ENCODE measurements at places on chromosomes 7 and 10.

DNA sequence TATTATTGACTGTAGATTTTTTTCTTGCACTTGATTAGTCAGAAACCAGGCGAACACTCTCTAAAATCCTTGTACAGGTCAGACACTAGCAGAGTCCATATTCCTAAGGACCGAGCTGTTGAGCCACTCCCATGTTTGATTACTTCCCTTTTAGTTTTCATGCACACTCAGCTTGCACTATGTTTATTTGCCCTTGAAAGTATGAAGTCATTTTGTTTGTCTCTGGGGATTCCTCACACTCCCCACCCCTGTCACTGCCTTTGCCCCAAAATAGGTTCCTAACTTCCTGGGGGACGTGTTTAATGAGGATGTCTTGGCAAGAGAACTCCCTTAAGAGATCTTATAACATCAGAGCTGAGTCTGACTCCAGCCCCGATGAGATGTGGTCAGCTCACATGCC, 182.1 kb downstream of the EVX1 start:
- no peak for DNase-seq

DNA sequence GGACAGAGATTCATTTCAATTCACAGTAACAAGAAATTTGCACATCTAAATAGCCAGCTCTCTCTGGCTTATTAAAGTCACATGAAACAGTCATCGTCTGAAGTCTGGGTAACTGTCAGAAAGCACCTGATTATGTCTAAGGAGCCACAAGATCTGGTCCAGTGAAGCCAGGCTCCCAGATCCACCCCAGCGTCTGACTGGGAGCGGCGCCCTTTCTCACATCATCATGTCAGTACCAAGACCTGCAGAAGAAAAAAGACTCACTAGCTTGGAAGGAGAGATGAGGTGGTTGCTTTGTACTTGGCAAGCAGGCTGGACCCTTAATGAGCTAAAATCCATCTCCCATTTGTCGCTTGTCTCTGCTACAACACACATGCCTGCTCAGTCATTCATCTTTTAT, 58.4 kb downstream of the VOPP1 start:
- no peak for DNase-seq

DNA sequence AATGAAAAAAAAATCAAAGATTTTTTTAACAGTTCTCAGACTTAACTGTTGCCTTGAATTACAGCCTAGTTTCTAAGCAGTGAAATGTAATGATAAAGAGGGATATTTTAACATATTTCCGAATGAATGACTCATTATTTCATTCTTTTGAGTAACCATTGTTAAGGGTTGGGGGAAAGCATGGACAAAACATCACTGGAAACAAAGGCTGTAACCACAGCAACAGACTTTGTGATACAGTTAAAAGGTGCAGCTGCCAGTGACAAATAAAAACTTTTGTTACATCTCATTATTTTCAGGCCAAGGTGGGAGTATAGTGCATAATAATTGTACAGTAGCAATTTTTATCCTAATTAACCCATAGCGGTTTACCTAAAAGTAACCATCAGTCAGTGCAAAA, 172.6 kb downstream of the LRRTM3 start:
- DNase-seq = no peak

DNA sequence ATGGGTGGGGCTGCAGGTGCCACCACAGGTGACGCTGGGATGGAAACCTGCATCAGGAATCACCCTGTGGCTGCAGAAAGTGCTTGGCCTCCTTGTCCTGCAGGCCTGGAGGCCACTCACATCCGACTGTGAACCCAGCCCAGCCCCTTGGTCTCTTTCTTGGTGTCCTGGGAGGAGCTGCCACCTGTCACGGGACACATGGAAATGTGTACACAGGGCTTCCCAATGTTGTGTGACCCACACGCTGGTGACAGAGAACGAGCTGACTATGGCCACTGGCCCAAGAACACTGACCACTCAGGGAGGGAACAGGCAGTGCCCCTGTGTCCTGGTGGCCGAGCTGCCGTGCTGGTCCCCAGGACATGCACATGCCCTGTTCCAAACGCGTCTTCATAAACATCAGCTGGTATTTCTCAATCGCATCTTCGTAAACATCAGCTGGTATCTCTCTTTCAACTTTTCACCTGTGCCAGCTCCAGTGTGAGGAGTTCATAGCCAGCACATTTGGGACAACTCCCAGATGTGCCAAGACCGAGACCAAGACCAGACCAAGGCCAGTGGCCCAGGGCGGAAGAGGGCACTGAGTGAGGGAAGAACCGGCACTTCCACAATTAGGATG, 57.9 kb upstream of the INPP5A start:
- DNase-seq = no peak

DNA sequence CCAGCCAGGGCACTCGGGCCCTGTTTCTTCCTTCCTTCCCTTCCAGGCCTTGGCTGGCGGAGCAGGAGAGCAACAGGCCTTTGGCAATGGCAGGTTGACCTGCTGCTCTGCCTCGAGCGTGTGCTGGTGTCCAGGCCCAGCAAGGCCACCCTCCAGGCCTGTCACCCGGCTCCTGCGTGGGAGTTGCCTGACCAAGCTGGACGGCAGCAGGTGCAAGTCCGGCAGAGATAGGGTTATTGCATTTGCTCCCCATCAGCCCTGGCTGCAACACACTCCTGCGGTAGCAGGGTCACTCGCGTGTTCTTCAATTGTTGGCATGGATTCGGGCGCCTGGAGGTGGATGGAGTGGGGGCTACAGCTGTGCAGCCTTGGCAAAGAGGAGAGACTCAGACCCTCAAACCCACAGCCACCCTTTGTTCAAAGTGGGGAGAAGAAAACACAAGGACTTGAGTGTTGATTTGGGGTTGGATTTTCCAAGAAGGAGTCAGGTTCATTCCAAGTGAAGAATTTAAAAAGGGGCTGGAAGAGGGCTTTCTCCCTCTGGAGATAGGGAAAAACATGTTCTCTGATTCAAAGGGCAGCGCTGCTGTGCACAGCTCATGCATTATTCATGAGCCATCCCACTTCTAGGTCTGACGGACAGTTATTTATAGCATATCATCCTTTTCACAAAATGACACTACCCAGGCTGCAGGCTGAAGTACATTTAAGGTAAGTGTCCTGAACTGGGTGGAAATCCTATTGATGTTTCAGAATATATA, 64.2 kb upstream of the PITRM1 start:
- DNase-seq = no peak

- DNase-seq = no peak
These were observed 80.2 kb downstream of the PRTFDC1 start for GRCh38 chr10:24872049-24872789.

DNA sequence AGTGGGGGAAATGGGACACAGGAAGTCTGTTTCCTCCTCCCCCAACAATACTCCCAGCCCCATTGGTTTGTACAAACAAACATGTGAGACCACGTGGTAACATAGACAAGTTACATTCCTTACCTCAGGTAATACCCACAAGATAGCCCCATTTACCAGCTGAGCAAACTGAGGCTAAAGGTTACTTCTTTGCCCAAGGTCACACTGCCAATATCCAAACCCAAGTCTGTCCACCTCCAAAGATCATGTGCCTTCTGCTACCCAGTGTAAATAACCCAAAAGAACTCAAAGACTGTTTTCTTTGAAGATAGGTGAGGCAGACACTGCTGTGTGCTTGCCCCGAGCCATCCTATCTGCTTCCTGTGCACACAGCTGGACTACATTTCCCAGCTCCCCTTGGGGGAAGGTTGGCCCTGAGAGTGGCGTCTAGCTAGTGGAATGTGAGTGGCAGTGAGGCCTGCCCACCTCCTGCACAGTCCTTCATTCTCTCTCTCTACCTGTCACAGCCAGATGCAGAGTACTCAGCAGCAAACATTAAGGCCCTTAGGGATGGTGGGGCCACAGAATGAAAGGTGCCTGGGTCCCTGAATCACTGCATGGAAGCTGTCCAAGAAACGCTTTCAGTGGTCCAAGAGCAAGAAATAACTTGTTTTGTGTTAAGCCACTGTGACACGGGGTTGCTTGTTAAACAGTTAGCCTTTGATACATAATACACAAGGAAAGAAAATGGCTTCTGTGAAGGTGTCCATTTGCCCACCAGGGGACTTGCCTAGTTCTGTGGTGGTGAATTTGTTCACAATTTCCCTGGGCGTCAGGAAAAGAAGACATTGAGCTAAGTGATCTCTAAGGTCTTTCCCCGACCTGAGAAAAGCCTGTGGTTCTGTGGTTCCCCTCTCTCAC, 257.7 kb upstream of the NFE2L3 start:
- DNase-seq = no peak

GRCh38 chr7:9776900-9777299, 1196.8 kb upstream of the PHF14 start:
- no peak for DNase-seq

DNA sequence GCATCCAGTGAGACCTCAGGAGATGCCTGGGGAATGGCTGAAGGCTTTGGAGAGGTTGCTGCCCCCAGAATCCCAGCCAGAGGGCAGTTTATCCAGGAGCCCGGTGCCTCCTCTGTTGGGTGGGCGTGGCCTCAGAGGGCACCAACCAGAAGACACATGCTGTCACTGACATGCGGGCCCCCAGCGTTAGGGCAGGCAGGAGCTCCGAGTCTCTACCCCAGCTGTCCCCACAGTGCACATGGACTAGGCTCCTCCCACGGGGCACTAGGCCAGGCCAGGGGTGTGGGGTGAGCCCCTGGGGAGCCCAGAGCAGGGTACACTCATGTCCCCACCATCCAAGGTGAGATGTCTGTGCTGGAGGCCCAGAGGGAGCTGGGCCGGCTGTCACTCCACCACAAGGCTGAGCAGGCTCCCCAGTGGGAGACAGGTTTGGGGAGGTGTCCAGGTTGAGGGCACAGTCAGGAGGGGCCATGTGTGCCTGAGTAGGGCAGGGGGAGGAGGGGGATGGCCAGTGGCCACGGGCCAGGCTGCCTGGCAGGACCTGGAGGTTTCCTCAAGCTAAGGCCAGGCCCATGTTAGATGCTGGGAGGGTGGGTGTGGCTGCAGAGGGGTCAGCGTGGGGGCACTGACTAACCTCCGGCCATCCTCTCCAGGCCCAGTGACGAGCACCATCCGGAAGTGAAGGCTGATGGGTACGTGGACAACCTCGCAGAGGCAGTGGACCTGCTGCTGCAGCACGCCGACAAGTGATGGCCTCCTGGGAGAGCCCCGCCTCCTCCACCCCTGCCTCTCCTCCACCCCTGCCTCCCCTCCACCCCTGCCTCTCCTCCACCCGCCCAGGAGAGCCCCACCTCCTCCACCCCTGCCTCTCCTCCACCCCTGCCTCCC, 131.3 kb downstream of the FAM53B start:
- DNase-seq = no peak

- DNase-seq = no peak
These were observed 48.8 kb downstream of the SEMA3C start for GRCh38 chr7:80869821-80870751.

GRCh38 chr10:33669904-33670303, 335.4 kb upstream of the NRP1 start:
- no peak for DNase-seq

- no peak for DNase-seq
These were observed 850.9 kb downstream of the LRMDA start for GRCh38 chr10:76282061-76283025.

GRCh38 chr10:84039957-84040356, 99.4 kb upstream of the GHITM start:
- no peak for DNase-seq

GRCh38 chr10:131802156-131802915, 98.5 kb upstream of the PPP2R2D start:
- DNase-seq = no peak

GRCh38 chr10:88759366-88760101, at the start of gene LIPN:
TSS of gene LIPN (plus strand) at chr10:88760020. CDS start at chr10:88761406, 1,386 bp downstream.
- DNase-seq = no peak

GRCh38 chr10:4194231-4194630, 409.2 kb upstream of the KLF6 start:
- DNase-seq = no peak

DNA sequence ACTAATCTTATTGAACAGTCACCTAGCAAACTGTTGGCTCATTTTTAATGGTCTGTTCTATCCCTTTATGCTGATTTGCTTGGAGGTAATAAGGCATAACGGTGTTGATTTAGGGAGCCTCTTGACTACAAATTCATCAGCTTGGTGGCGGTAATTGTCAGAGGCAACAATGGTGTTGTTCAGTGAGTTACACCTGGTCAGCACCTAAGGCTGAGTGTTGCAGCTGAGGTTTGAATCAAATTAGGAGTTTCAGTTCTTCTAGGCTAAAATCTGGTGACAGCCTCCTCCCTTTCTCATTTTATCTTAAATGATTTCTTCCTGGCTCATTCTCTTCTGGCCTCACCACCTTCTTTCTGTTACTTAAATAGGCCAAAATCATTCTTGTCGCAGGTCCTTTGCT, 42.3 kb upstream of the SP8 start:
- no peak for DNase-seq

- DNase-seq = no peak
These were observed 74.4 kb downstream of the MYL10 start for GRCh38 chr7:101554584-101555268.

DNA sequence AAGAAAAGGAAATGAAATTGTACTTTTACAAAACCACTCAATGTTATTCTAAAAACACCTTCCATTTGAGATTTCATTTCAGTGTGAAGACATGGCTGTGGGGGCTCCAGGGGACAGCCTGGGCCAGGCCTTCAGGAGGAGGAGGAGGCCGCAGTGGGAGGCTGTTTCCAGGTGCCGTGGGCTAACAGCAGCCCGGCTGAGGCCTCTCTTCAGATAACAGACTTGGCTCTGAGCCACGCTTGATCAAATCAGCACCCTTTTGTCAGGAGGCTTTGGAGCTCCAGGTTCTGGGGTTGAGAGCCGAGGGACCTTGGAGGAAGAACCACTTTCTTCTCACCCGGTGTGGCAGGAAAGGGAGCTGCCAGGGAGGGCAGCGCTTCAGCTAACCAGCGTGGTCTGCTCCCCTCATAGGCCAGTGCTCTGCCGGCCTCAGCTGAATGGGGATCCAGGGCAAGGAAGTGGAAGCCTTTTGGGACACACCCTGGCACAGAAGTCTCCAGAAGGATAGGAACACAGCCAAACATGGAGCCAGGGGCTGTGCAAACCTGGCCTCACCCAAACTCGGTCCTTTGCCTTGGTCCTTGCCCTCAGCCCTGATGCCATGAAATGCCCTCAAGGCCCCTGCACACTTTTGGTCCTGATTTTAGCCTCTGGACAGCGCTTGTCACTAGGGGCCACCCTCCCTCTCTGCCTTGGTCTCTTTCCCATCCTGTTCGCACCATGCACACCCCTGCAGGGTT, 23.5 kb upstream of the CHST15 start:
- DNase-seq = no peak

Data from activated CD8-positive, alpha-beta memory T cell treated with anti-CD3 and anti-CD28 coated beads for 4 hours (primary cell).